ENCODE measurements at places on chromosomes 1 and 21. TPM values are rescaled to one million over a fixed set of nuclear protein-coding genes. Genes with fewer than 3 reads are reported as not detected.

GNG4 gene
- total RNA-seq, result 9.0 TPM

OR14K1 gene
- not detected for total RNA-seq

ALX3 gene
- not detected for total RNA-seq

PLA2G2D gene
- not detected for total RNA-seq

- DNase-seq, result no peak
Observed at GRCh38 chr1:47231301-47232186, 481 bp downstream of the TAL1 start.

DNA sequence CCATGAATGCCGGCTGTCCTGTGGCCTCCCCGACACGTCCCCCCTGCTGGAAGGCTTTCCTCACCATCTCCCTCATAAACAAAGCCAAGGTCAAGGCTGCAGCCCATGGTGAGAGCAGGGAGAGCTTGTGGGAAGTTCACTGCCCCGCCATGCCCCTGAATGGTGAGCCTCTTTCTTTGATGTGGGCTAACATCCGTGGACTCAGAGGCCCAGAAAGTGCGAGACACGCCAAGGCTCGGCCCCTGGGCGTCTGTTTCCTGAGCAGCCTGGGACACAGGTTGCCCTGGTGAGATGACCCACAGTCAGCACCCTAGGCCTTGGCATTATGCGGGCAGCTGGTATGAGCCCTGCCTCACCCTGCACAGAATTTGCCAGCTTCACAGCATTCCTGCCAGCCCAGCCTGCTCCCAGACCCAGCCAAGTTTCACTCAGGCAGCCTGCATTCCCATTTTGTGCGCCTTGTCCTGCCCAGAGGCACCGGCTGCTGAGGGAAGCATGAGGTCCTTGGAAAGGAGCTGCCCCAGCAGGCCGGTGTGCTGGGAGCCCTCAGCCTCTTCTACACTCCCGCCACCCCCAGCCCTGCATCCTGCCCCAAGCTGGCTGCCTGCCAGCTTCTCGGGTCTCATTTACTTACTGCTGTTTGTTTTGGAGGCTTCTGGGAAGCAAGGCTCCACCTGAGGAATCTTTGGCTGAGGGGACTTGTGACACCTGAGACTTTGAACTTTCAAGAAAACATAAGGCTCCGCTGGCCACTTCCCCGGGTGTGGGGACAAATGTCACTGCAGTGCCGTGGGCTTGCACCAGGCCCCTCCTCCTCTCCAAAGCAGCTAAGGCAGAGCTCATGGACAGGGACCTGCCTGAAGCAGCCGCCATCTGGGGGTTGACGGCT is 31.9 kb downstream of the NEK2 start:
- DNase-seq, result peak; percentile 44

- no peak for DNase-seq
Observed at GRCh38 chr1:233386336-233386735, 58.8 kb downstream of the MAP3K21 start.

DNA sequence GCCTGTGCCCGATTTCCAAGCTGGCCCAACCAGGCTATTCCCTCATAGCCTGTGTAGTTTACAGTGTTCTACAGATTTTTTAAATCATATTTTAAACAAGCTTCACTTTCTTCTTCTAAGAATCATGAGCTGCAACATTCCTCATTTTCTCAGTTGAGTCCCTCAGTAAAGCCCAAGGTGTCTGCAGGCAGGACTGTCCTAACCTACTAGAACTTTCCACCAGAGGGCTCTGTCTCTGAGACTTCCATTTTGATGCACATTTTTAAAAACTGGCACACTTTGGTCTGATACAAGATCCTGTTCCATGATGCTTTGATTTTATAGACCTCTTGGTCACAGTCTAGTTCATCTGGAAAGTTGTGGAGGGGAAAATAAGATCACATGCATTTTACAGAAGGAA is 21.6 kb upstream of the SLAMF6 start:
- no peak for DNase-seq

- no peak for DNase-seq
Observed at GRCh38 chr1:25774921-25775771, 24.8 kb upstream of the SELENON start.

Measured in H4 (cell line).